Progenitor cell of endocrine pancreas (in vitro differentiated cells): ENCODE measurements at places on chromosomes 16 and 17.

DNA sequence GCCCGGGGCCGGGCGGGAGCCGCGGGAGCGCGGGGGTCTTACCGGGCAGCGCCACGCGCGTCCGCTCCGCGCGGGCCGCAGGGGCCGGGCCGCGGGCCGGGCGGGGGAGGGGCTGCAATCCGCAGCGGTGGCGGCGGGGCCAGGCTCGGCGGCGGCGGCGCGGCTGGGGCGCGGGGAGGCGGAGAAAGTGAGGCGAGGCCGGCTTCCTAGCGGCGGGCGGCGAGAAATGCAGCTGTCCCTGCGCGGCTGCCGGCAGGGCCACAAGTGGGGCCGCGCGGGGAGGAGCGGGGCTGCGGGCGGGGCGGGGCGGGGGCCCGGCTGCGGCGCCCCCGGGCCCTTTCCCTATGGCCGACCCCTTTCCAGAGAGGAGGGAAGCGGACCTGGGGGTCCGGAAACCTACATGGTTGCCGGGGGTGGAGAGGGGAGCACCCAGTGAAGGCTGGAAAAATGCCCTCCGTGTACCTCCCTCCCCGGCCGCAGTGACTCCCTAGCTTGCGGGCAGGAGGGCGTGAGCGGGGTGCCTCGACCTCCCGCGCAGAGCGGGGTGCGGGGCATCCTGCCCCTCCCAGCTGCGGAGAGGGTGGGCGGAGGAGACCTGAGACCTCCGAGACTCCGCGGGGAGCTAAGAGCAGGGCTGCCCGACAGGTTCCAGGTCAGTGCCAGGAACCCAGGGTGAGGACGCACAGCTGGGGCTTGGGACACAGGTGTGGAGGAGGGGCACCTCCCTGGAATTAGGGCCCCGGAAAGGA, at the start of gene CUEDC1:
TSS of gene CUEDC1 (minus strand) at position 230 of the 749 bp plus-strand sequence. CDS start 69,848 bp downstream, outside the sequence.
- DNase-seq, result peak; percentile 75

GRCh38 chr17:19337712-19338023, 24.9 kb downstream of the B9D1 start:
- no peak for DNase-seq

- no peak for DNase-seq
Observed at GRCh38 chr17:77476931-77477805, 336.4 kb downstream of the SEC14L1 start.

DNA sequence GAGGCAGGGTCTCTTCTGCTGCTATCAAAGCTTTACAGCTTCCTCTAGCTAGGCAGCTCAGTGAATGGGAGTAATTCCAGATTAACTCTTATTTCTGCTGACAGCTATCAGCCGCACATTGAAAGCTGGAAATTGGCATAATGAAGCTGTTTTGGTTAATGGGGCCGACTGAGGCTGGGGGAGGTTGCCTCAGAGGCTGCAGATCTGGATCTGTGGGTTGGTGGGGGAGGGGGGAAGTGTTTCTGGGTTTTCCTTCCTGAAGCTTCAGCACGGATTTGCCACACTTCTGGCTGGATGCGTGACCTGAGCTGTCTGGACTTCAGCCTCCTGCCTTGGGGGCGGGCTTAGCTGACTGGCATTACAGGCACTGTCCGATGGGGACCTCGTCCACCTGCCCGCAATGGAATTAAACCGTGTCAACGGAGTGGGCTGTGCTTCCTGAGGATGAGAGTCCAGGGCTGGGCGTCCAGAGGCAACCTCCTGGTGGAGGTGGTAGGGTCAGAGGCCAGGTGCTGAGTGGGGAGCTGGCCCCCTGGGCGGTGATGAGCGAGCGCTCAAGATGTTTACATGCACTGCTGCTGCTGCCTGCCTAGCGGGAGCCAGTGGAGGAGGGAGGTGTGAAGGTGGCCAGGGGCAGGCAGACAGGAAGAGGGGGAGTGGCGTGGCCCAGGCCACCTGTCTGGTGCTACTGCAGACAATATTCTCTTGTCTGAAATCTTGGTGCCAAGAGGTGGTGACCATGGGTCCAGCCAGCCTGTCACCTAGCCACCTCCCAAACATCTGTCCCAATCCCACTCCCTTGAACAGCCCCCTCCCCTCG, 6.7 kb upstream of the ABCC3 start:
- DNase-seq, result no peak
